ENCODE measurements at places on chromosomes 2 and 18. TPM values are rescaled to one million over a fixed set of nuclear protein-coding genes. Genes with fewer than 3 reads are reported as not detected.

FSIP2 gene
- 0.16 TPM for total RNA-seq

GLI2 gene
- total RNA-seq, result 0.51 TPM

VAMP5 gene
- 186 TPM for total RNA-seq

PLGLB2 gene
- total RNA-seq, result 2.1 TPM

RAB31 gene
- 30.5 TPM for total RNA-seq

COLEC11 gene
- not detected for total RNA-seq

SPP2 gene
- total RNA-seq, result not detected

RAD51AP2 gene
- not detected for total RNA-seq

Measured in endothelial cell of umbilical vein (primary cell).